ENCODE measurements at places on chromosomes 2 and 18. TPM values are rescaled to one million over a fixed set of nuclear protein-coding genes. Genes with fewer than 3 reads are reported as not detected.

Gene CYP1B1
- total RNA-seq = 17.5 TPM

Gene ERBB4
- total RNA-seq = 10.2 TPM

Gene SLC16A14
- 14.2 TPM for total RNA-seq

Gene TBR1
- 0.09 TPM for total RNA-seq

Gene CHRNG
- not detected for total RNA-seq

Gene ALLC
- total RNA-seq = not detected

Gene DNAJC27
- 8.1 TPM for total RNA-seq

Gene ST8SIA3
- total RNA-seq = 3.1 TPM

Gene AGXT
- not detected for total RNA-seq
